Occipital lobe (tissue), 3 donors: ENCODE measurements at places on chromosomes 12 and 14. TPM values are rescaled to one million over a fixed set of nuclear protein-coding genes. Genes with fewer than 3 reads are reported as not detected.

SAMD15 gene
- total RNA-seq: 8.1 TPM

- DNase-seq: no peak
These were observed 118.7 kb downstream of the KSR2 start for GRCh38 chr12:117850048-117850447.

DNA sequence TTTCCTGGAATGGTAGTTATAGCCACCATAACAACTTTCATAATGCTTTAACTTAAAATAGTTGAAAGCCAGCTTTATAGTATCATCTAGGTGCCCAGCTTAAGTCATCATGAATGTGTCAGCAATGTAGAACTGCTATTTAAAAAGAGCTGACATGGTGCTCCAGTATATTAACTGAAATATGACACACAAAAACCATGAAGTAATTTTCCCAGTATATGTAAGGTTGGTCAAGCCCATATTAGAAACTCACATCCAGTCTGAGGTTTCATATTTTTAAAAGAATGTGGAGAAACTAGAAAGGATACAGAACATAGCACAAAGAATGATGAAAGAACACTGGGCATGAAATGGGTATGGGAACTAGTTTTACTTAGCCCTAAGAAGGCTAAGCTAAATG is 121.3 kb upstream of the KRAS start:
- DNase-seq: no peak

- DNase-seq: no peak
These were observed 55.9 kb downstream of the C2CD5 start for GRCh38 chr12:22488478-22488877.

DNA sequence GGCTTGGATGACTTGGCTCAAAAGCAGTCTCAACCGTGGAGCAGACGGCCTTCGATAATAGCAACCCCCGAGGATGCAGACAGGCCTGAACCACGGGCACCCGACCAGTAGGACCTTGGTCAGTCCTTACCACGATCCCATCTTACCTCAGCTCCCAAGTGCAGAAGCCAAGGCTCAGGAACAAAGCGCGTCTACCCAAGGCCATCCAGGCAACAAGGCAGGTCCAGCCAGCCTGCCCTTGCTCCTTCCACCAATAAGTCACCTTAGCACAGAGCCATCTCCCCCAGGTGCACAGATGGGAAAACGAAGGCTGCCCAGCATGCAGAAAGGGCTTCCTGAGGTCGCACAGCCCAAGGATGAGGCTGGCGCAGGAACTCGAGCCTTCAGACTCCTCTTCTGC is 77.3 kb downstream of the BCL11B start:
- DNase-seq: no peak

- no peak for DNase-seq
These were observed 4.5 kb downstream of the DCN start for GRCh38 chr12:91178139-91178561.

GRCh38 chr12:14841761-14842160 is 1.6 kb downstream of the ART4 start:
- DNase-seq: no peak

DNA sequence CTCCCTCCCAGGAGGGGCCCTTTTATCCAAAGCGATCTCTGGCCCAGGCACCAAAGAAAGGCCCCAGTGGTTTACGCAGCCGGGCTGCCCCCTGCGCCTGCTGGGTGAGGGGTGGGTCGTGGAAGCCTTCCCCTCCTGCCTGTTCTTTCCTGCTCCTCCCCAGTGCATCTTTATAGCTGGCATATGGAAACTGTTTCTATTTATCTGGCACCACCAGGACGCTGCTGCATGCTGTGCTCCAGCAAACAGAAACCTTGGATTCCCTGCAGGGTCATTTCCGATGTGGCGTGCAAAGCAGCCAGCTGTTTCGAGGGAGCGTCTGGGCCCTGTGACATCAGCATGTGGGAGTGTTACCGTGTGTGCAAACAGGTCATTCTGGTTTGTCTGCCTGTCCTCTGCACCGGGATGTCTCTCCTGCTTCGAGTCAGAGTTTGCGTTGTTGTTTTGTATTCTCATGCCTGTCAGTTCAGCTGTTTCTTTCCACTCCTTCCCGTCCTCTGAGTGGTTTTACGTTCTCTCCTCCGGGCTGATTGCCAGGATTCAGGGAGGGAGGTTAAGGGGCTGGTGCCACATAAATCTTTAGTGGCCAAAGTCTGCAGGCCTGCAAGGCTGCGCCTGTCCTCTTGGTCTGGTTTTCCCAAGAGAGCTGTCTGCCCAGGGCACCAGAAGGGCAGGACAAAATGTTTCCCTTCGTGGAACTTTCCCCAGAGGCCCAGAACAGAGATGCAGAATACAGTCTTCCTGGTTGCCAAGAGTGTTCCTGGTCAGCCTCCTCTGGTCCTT is 24.6 kb downstream of the TPCN1 start:
- DNase-seq: peak; percentile 51

DNA sequence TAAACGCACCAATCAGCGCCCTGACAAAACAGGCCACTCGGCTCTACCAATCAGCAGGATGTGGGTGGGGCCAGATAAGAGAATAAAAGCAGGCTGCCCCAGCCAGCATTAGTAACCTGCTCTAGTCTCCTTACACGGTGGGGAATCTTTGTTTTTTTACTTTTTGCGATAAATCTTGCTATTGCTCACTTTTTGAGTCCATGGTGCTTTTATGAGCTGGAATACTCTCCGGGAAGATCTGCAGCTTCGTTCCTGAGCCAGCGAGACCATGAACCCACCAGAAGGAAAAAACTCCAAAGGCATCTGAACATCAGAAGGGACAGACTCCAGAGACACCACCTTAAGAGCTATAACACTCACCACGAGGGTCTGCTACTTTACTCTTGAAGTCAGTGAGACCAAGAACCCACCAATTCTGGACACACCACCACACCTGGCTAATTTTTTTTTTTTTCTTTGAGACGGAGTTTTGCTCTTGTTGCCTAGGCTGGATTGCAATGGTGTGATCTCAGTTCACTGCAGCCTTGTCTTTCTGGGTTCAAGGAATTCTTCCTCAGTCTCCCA is 6.9 kb upstream of the COPS7A start:
- no peak for DNase-seq

GRCh38 chr14:95424529-95424928 is 91.9 kb downstream of the SYNE3 start:
- DNase-seq: no peak

FERMT2 gene
- total RNA-seq: 124 TPM

- DNase-seq: no peak
These were observed 9.0 kb downstream of the SLC8B1 start for GRCh38 chr12:113325916-113326315.

DNA sequence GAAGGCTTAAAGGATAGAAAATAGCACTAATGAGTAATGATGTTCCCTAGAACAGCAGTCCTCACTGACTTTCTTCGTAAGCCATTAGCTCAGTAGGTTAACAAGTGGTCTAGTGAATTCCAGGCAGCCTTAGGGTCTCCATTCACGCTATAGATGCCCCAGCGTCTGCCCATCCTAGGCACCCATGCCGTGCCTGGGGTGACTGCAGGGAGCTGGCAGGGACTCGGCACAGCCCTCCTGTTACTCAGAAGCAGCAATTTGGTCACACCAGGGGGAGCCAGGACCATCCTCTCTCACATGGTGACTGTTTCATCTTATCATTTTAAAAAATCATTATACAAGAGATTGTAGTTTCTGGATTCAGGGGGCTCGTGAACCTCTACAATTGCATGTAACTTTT is 66.0 kb upstream of the TRAF3 start:
- no peak for DNase-seq

PRH2 gene
- 0.62 TPM for total RNA-seq

GRCh38 chr12:70044167-70044566 is 199.1 kb upstream of the CNOT2 start:
- DNase-seq: no peak

DNA sequence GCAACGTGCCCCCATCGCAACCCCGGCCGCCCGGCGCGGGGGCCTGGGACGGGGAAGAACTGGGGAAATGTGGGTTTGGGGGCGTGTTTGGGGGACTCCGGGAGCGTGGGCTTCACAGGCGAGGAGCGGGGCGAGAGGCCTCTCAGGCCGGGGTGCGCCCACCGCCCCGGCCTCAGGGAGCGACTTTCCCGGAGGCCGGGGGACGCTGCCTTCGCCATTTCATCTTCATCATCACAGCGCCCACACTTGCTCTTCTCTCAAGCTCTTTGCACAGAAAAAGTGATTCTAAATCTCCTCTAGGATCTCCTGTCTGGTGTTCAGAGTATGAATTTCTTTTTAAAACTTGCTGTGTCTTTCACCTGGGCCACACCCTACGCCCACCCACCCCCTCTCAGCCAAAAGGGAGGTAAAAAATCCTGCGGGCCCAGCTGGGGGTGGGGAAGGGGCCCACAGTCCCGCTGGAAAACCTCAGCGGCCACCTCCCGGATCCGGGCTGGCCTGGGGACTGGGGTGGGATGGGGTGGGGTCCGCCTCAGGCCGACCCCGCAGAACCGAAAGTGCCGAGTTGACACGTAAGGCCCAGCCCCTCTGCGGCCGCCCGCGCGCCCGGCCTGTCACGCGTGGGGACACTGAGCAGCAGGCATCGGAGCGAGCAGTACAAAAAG is 7.4 kb downstream of the CDKN1B start:
- DNase-seq: no peak

SYT1 gene
- 166 TPM for total RNA-seq

CHFR gene
- 29.6 TPM for total RNA-seq

- DNase-seq: no peak
These were observed 1449.0 kb upstream of the FLRT2 start for GRCh38 chr14:84080944-84081343.

BHLHE41 gene
- 1.1 TPM for total RNA-seq

GRCh38 chr12:23028158-23028802 is 403.3 kb downstream of the ETNK1 start:
- no peak for DNase-seq

DNA sequence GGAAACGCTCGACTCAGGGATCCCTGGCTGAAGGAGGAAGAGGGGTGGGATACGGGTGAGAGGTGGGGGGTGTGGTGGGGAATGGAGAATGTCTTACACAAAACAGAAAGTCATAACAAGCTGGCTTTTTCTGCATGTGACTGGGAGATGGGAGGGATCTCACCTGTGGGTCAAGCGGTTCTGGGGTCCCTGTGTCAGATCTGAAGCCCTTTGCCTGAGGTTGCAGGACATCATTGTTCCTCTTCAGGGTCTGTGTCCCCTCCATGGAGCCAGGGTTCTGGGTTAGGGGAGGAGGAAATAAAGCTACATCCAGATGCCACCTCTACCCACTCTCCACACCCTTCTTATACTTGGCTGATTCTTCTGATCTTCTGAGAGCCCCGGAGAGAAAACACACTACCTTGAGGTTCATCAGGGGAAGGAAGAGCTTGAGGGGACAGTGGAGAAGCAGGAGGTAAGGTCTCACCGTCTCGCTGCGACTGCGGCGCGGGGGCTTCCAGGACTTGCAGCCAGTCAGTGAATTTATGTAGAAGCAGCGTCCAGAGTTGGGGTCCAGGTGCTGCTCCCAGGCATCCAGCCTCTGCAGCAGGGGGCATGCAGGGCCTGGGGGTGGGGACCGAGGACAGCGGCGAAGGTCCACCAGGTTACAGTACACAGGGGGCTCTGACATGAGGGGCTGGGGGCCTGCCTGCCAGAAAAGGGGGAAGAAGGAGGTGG is 2.5 kb downstream of the ARHGAP9 start:
- DNase-seq: no peak

IFNG-AS1 gene
- total RNA-seq: not detected

C1R gene
- total RNA-seq: 2.5 TPM

GRCh38 chr12:4140581-4141301 is 132.8 kb upstream of the CCND2 start:
- no peak for DNase-seq

GRCh38 chr12:32039917-32040575 is 66.6 kb upstream of the BICD1 start:
- no peak for DNase-seq

ZNF10 gene
- 43.7 TPM for total RNA-seq

- no peak for DNase-seq
These were observed 11.1 kb upstream of the PTGES3 start for GRCh38 chr12:56699020-56699661.

PTGER2 gene
- not detected for total RNA-seq
